ENCODE measurements at places on chromosomes 12 and 14.

DNA sequence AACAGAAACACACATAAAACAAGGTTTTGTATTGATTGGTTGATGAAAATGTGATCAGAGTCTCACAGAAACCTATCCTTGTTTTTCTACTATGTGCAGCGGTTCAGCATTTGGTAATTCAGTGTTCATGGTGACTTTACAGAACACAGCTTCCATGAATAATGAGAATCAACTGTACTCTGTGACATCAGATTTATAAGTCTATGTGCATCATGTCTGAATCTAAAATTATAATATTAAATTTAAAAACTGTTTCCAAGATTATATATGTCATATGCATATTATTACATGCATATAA, 104.3 kb downstream of the SLC16A7 start:
- no peak for DNase-seq

GRCh38 chr12:50517421-50518048, 12.8 kb downstream of the DIP2B start:
- DNase-seq = peak; percentile 36

DNA sequence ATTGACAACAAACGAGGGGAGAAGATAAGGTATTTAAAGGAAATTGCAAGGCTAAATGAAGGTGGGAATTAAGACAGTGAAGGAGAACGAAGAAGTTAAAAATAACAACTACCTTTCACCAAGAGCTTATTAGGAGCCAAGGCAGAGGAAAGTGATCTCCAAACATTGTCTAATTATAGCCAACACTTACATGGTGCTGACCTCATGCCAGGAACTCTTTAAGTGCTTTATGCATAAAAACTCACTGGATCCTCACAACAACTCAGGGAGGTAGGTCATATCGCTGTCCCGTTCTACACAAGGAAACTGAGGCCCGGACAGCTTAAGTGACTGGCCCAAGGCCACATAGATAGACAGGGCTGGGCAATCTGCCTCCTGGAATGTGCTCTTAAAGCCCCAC, 19.5 kb downstream of the TAMALIN start:
- DNase-seq = no peak

- no peak for DNase-seq
Observed at GRCh38 chr12:128976120-128976738, 123.0 kb downstream of the GLT1D1 start.

GRCh38 chr12:6769666-6770065, 2.7 kb upstream of the LAG3 start:
- DNase-seq = no peak

DNA sequence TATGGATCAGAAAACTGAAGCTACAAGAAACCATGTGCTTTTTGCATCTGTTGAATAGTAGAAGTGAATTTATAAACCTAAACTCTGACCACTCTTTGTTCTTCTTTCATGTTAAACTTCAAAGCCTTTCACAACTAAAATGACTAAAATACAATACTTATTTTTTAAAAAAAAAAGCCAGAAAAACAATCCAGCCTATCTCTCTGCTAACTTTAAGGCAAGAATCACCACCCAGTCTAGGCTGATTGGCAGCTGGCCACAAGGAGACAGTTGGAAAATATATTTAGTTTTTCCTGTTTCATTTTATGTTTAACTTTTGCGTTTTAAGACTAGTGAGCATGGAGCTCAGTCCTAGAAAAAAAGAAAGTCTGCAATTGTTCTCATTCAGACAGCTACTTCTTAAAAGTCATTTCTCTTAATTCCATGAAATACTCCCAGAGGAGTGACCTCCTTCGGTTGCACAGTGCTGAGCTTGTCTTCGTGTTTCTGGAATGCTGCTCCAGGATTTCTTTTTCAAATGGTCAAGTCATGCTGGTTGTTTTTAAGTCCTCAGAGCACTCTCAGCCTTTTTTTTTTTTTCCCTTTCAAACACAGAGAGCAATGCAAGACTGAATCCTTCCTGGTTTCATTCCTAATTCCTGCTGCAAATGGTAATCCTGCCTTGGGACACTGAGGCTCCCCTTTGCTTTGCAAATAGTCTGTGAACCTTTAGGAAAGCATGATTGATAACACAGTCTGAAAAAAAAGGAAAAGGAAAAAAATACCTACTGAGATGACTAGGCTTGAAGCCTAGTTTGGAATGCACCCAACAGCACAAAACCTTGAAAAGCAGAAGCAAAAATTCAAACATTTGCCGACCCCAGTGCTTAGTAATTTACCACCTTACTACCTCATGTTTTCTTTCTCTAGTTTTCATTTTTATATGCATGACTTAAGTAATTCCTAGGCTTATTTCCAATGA, 233.3 kb upstream of the DAAM1 start:
- DNase-seq = peak; percentile 65

- no peak for DNase-seq
Observed at GRCh38 chr12:94143438-94143837, 4.9 kb upstream of the PLXNC1 start.

GRCh38 chr12:93925585-93926205, 222.7 kb upstream of the PLXNC1 start:
- no peak for DNase-seq

- DNase-seq = peak; percentile 87
Observed at GRCh38 chr12:93879476-93880421, 202.6 kb downstream of the CRADD start.

- no peak for DNase-seq
Observed at GRCh38 chr14:97319691-97320090, 522.5 kb downstream of the VRK1 start.

- peak; percentile 82 for DNase-seq
Observed at GRCh38 chr14:68788996-68789820, 3.7 kb downstream of the ZFP36L1 start.

- DNase-seq = no peak
Observed at GRCh38 chr14:91084516-91084915, 24.1 kb upstream of the RPS6KA5 start.

GRCh38 chr12:21296751-21297406, 37.8 kb downstream of the SLCO1A2 start:
- DNase-seq = peak; percentile 1
